Myocyte (in vitro differentiated cells): ENCODE measurements at places on chromosomes 4 and X. TPM values are rescaled to one million over a fixed set of nuclear protein-coding genes. Genes with fewer than 3 reads are reported as not detected.

DNA sequence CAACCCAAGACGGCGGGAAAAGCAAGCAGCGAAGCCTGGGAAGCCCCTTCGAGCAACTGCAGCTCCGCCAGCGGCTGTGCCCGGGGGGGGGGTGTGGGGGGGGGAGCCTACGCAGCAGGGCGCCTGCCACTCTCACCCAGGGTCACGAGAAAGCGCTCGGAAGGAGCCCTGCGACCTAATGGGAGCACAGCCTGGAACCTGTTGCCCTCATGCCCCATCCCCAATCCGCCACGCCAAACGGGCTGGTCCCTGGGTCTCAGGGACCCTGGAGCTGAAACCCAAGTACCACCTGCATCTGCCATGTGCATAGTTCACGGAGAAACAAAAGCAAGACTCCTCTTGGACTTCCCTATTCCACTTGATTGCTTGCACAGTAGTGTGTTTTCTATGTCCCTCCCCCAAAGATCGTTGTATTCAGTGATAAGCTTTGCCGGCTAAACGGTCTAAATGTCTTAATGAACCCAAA is 359 bp upstream of the GAB3 start:
- DNase-seq, result no peak

GRCh38 chr4:3526456-3526855 is 5.8 kb downstream of the LRPAP1 start:
- no peak for DNase-seq

The TMEM271 gene
- not detected in 2 replicates for total RNA-seq

DNA sequence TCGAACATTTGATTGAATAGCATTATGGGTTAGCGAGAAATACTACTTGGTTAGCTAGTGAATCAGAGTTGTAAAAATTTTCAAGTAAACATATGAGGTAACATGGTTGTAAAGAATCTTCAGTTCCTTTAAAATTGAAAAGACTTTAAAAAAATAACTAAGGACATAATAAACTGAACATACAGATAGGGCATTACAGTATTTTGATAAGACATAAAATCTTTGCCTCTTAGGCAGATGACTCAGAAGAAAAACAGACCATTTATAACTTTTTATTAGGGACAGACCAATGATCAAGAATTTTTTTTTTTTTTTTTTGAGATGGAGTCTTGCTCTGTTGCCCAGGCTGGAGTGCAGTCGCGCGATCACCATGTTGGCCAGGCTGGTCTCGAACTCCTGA is 43.1 kb downstream of the PNMA5 start:
- no peak for DNase-seq

DNA sequence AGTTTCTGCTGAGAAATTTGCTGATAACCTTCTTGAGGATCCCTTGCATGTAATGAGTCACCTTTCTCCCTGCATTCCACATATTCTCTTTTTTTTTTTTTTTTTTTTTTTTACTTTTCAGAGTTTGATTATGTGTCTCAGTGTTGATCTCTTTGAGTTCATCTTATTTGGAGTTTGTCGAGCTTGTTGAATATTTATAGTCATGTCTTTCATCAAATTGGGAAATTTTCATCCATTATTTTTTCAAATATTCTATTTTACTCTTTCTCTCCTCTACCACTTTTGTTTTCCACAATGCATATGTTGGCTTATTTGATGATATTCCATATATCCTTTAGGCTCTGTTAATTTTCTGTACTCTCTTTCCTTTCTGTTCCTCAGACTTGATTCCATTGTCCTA is 136.1 kb downstream of the MAD2L1 start:
- DNase-seq, result no peak

The AMER1 gene
- total RNA-seq, result 4.1 and 4.9 TPM in 2 replicates

DNA sequence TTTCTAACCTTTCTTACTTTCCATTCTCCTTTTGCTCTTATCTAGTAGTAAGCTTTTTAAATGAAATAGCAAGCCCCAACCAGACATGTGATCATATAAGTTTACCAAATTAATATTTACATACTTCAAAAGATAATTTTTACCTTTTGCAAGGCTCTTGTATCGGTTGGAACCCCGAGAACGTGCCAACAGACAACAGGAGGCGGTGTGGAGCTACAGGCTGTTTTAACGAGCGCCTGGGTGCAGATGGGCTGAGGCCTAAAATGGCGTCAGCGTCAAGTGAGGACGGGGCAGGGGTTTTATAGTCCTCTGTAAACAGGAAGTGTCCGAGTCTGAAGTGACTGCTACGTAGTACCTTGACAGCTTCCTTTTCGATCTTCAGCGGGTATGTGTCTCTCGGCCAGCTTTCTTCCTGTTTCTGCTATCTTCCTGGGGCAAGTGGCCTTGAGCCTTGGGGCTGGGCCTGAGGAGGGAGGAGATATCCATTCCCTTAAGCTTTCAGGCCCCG is 342.7 kb downstream of the GALNTL6 start:
- no peak for DNase-seq

DNA sequence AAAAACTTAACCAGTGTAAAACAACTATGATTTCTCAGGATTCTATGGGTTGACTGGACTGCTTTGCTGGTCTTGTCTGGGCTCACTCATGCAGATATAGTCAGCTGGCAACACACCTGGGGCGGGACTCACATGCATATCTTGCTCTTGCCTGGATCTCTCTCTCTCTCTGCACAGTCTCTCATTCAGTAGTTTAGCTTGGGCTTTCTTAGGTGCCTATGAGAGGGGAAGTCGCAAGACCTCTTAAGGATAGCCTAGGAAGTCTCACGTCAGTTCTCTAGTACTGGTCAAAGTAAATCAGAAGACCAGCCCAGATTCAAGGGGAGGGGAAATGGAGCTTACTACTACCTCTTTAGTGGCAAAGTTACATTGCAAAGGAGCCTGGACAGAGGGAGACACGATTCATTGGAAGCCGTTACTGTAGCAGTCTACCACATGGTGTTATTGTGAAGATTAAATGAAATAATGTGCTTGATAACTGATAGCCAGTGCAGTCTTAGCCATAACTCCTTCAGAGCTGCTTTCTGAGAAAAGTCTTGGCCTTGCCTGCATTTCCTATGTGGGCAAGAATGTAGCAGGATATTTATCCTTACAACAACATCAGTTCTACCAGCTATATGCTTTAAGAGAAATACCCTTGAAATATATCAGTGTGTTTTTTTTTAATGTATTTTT is 2.1 kb downstream of the COPS4 start:
- no peak for DNase-seq

The USP17L18 gene
- total RNA-seq, result not detected in 2 replicates

- peak; percentile 67 for DNase-seq
Measured at GRCh38 chr4:163484906-163485305, 9.6 kb upstream of the TMA16 start.

- peak; percentile 3 for DNase-seq
Measured at GRCh38 chr4:111991163-111991562, 154.1 kb upstream of the FAM241A start.

GRCh38 chrX:73836956-73837477 is 274.0 kb downstream of the CHIC1 start:
- DNase-seq, result no peak

The HAND2 gene
- total RNA-seq, result 0.11 TPM in 1 of 2 replicates, not detected in the other

DNA sequence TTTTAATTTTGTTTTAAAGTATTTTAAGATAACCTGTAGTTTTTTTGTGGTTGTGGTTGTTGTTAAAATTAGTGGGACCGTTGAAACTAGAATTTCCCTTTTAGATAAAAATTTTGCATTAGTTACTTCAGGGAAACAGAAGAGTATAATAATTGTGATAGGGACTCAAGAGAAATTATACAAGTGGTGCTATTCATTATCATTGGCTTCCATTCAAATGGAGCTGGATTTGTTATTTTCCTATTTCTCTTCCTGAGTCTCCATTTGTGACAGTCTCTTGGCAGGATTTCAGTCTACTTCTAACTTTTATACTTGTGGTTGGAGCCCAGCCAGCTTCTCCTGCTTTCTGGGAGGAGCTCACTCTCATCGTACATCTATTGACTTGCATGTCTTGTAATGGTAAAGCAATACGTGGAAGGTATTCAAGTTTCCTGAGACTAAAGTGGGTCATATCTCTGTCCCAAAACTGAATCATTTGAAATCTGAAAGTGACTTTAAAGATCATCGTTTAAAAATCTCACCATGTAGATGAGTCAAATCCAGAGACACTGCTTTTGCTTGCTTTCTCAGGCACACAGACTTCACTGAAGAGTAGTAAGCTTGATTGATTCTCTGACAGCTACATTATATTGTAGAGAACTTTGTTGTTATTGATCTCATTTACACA is 155.8 kb downstream of the RPA4 start:
- peak; percentile 45 for DNase-seq

The LDOC1 gene
- total RNA-seq, result 4.6 and 6.1 TPM in 2 replicates

The FOXO4 gene
- total RNA-seq, result 18.1 and 20.7 TPM in 2 replicates

The NPY2R gene
- total RNA-seq, result not detected in 2 replicates

DNA sequence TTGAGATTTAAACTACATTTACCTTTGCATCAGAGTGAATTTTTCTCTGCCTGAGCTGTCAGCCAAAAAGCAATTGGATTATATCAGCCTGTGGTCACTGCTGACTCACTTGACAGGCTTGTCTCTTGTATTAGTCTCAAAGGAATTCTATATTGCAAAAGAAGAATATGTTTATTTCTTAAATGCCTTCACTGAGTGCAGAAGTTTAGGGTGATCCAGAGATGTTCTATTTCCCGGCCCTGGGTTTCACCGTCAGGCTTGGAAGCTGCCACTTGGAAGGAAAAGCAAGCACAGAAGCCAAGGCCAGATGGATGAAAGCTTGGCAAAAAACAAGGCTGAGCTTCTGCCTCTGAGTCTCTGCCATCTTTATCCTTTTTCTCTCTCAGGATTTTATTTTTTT is 80.9 kb downstream of the FAM114A1 start:
- DNase-seq, result peak; percentile 69

GRCh38 chr4:137896221-137896737 is 345.9 kb downstream of the SLC7A11 start:
- DNase-seq, result no peak

GRCh38 chr4:127015667-127016117 is 617.1 kb upstream of the INTU start:
- DNase-seq, result no peak

DNA sequence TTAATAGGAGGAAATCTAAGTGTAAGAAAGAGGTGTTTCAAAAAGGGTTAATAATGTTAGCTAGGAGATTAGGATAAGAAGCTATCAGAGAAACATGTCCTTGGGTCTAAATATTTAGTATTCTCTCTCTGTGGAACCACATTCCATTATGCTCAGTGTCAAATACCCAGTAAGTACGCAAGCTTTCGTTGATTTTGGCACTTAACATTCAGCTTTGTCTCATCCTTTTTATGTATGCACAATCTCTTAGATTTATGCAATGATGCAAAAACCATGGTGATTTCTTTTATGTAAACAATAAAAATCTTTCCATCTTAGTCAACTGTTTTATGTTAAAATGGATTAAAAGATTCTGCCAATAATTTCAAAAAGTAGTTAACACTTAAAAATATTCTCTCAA is 129.2 kb downstream of the KLHL13 start:
- DNase-seq, result no peak

GRCh38 chr4:3789587-3789986 is 23.4 kb downstream of the ADRA2C start:
- DNase-seq, result no peak

The C4orf33 gene
- total RNA-seq, result 5.8 and 8.6 TPM in 2 replicates

DNA sequence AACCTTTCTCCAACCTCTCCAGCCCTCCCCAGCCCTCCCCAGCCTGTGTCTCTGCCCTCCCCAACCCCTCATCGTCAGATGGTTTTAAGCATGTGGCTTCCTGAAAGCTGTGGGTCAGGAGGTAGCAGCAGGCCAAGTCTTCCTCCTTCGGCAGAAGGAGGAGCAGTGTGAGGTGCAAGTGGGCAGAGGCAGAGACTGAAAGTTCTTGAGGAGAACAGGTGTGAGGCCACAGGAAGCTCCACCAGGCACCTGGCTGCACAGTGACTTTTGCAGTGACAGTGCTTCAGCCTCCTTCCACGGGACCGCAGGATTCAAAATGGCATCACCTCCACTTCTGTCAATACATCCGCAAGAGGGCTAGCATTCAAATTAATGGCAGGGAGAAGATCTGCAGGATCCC is 203.9 kb upstream of the LEF1 start:
- no peak for DNase-seq

DNA sequence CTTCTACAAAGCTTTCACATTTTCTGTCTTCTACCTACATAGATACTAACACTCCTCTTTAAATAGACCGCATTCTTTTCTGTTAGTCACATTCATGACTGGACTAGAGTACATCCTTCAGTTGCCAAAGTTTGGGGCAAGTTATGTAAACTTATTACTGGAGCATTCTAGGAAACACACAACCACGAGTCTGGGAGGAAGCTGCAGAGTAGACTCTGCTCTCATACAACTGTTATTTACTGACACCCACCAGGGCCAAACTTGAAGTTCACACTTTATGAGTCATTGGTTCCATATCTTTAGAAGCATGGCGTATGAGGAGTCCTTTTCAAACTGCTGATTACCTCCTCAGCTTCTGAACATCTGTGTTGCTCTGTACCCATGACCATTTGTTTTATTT is 87.0 kb downstream of the RNF150 start:
- peak; percentile 64 for DNase-seq

DNA sequence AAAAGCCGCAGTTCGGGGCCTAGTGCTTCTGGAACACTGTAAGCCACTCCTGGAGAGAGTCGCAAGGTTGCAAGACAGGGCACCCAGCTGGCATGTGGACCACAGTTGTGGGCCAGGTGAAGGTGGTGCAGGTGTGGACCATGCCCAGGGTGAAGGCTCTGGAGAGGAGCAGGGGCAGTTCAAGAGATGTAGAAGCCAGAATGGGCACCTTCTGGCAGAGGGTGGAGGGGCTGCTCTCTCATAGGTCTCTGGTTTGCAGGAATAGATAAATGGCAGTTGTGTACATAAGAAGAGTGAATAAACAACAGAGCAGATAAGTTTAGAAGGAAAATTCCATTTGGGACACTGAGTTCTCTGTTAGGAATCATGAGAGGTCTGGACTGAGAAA is 38.6 kb downstream of the TNIP3 start:
- no peak for DNase-seq

The FAM236D gene
- total RNA-seq, result not detected in 2 replicates
